Activated CD4-positive, alpha-beta T cell treated with anti-CD3 and anti-CD28 coated beads, Interleukin-2, Interleukin-6, amounts not matched to agents 100 ng/mL and 50 ng/mL, durations not matched to agents 16 hours and 8 hours (primary cell): ENCODE measurements at places on chromosomes 2 and 18.

GRCh38 chr2:43157506-43158246 lies 68.7 kb downstream of the ZFP36L2 start:
- DNase-seq: no peak

- no peak for DNase-seq
These were observed 165.0 kb downstream of the KLHL29 start for GRCh38 chr2:23549821-23550530.

DNA sequence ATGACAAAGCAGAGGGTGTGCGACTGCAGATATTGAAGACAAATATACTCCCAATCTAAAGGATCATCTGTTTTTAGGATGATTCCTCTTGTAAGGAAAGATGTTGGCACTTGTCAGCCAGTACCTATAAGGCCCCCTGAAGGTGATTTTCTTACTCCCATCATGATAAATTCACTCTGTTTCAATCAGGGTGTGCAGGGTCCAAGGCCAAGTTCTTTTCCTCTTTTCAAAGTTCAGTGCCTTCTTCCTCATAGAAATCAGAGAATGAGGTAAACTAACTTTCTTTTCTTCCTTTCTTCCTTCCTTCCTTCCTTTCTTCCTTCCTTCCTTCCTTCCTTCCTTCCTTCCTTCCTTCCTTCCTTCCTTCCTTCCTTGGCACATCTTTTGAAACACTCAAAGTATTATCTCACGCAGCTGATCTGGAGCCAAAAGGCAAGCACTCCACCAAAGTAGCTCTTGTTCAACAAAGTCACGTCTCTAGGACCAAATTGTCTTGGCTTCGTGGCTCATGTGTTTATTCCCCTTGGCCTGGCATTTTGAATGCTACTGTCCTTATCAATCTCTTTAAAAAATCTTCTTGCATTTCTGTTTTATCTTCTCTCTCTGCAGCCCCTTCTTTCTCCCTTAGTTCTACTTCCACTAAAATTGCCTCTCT lies 87.7 kb downstream of the DCC start:
- no peak for DNase-seq

DNA sequence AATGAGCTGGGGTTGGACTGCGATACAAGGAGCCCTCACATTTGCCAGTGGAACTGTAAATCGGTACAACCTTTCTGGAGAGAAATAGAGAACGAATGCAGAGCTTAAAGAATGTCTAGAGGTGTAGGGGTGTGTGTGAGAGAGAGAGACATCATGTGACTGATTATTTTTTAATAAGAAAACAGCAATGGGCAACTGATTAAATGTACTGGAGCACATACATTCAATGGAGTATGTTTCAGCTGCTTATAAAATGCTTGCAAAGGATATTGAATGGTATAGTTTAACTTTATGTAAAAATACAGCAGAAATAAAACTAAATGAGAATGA lies 391 bp upstream of the TMEM17 start:
- DNase-seq: no peak

GRCh38 chr2:116802671-116803070 lies 1011.8 kb upstream of the DDX18 start:
- no peak for DNase-seq

DNA sequence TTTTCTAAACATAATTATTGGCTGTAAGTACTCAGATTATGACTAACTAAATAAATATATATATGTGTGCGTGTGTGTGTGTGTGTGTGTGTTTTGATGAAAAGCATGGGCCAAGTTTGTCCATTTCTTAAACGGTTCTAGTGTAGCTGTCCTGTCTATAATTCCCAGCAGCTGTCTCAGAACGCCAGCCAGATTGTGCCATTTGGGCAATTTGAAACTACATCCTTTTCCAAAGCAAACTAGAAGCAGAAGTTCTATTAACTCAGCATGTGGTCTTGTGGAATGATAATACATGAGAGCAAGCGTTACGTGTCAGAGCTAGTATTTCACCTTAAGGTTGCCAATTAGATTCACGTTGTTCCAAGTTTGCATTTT lies 1.7 kb downstream of the ARHGAP28 start:
- DNase-seq: no peak

DNA sequence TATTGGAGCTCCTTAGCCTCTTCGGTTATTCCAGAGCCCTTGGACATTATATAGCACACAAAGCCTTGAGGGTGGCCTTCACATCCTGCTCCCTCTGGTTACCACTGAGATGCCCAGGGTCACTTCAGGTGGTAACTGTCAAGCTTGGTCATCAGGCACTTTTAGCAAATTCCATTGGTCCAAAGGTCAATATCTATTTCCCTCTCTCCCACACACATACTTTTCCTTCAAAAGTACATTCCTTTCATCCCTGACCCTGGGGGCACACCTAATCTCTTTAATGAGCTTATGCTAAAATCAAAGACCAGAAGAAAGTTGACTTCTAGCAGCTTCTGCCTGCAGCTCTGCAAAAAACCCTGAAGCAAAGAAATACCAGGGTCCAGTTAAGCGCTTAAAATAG lies 172.0 kb upstream of the NRP2 start:
- no peak for DNase-seq

DNA sequence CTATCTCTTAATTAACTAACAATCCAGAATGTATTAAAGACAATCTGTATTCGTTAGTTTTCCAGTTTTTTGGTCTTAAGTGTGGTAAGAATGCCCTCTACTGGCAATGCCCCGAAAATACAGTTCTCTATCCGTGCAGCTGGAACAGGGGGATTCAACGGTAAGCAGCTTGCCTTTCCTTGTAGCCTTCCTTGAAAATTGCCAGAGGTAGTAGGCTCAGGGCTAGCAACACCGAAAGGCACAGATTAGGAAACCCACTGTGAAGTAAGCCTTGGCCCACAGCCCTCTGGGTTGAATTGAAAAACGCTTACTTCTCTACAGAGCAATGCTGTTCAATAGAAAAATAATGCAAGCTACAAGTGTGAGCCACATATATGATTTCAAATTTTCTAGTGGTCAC lies 17.1 kb upstream of the VPS4B start:
- peak; percentile 66 for DNase-seq

DNA sequence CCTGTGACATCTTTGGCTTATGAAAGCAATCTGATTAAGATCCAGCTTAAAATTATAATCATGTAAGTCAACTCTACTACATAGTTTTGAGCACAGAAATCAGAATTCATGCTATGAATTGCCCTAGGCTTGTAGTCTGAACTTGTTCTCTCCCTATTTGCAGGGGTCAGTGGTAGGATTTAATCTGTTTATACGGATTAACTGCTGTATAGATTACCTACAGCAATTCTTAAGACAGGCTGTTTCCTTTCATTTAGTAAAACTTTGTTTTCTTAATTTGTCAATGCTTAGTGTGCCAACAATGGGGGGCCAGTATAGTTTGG lies 287.9 kb downstream of the PDE11A start:
- DNase-seq: no peak

GRCh38 chr18:30093376-30093775 lies 949.2 kb downstream of the DSC3 start:
- DNase-seq: no peak

- DNase-seq: no peak
These were observed 9.0 kb downstream of the TM4SF20 start for GRCh38 chr2:227370092-227370491.

- no peak for DNase-seq
These were observed 122.9 kb downstream of the ZNF521 start for GRCh38 chr18:25229081-25229480.

- DNase-seq: no peak
These were observed 481.6 kb upstream of the MYT1L start for GRCh38 chr2:2812648-2813047.

DNA sequence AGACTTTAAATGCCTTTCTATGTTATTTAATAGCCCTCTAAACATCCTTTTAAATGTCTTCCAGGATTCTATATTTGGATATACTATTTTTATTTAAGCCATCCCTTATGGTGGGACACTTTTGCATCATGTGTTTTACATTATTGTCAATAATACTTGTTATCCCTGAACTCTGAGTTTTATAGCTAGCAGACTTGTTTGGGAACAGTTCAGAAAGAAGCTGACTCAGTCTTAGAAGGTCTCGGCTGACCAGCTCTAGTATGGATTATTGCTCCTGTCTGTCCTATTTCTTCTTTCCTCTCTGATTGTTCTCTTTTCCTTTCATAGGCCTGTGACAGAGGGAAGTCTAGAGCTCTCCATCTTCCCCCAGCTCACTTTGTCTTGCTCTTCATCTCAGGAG lies 77.3 kb upstream of the CXCR4 start:
- no peak for DNase-seq

DNA sequence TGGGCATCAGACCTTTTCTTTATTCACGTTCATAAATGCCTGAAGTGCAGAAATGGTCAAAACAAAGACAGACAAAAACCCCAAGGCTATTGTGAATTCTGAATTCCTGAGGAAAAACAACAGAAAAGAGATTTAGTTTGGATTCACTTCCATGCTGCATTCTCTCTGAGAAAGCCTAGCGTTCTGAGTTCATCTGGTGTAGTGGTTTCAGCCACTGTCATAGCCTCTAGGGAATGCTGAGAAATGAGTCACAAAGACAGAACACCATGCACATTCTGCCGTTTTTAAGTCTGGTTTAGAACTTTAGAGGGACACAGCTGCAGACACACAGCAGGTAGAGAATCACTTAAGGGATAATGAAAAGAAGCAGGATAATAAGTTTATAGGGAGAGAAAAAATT lies 93.8 kb downstream of the LRP1B start:
- DNase-seq: no peak

DNA sequence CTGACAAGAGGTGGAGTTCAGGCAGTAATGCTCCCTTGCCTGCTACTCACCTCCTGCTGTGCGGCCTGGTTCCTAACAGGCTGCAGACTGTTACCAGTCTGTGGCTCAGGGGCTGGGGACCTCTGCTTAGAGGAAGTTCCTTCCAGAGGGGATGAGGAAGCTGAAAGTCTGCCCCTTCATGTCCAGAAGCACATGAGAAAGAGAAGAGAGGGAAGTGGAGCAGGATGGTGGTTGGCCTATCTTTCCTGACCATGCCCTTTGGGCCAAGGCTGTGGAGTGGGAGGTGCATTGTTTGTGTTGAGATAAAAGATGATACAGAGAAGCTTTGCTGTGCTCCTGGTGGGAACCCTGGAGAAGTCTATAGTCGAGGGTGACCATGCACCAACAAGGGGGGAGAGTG lies 112.5 kb downstream of the LPIN1 start:
- DNase-seq: no peak

DNA sequence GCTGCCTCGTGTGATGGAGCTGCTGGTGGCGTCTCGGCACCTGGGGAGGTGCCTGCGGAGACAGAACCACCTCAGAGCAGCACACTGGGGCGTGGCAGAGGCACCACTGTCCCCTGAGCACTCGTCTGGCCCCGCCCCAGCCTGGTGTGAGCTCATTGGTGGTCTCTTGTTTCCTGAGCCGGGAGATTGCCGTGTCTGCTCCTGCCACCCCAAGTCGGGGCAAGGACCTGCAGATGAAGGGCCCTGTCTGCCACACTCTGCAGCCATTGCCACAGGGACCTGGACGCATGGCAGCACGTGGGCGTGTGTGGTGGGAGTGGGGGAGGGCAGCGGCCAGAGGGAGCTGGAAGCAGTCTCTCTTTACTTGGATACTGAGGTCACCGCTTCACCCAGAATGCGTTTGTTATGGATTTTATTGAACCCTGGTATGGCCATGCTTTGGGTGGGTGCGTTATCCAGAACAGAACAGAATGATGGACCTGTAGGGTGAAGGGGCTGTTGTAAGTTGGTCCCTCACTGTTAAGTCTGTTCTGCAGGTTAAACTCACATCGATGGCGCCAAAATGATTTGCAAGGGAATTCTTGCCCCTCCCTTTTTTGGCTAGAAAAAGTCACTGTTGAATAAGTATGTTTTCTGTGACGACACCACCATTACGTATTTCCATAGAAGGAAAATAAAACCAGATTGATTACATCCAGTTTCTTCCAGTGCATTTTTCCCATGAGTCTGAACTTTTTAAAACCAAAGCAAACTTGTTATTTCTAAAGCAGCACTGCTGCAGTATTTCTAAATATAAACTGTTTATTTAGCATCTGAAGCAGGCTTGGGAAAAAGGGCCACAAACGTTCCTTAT lies 92.0 kb downstream of the USP40 start:
- DNase-seq: no peak

DNA sequence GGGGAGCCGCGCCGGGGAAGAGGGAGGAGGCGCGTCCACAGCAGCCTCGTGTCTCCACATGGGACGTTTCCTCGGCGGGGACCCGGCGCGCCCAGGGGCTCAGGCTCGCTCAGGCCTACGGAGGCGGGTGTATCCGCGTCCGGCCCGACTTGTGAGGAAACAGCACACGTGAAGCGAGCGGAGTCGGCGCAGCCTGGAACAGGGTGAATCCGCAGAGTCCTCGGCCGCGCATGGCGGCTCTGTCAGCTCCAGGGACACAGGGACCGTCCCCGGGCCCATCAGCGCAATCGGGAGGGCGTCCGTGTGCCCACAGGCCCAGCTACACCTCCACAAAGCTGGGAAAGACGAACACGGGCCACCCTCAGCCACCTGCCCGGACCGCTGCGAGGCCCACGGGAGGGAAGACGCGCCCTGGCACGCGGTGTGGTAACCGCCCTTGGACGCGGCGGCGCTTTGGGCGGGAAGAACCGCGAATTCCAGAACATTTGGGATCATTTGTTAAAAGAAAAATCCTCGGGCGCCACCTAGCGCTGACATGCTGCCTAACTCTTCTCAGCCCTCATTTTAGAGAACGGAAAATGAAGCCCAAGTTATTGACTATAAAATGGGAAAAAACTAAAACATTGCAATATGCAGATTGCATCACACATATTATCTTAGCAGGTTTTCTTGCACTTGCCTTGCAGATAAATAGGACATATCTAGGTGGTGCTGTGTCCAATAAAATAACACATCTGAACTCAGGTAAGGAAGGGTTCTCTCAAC lies 40.4 kb downstream of the TMEM18 start:
- peak; percentile 49 for DNase-seq
